B cell (primary cell): ENCODE measurements at places on chromosomes 16 and 17. TPM values are rescaled to one million over a fixed set of nuclear protein-coding genes. Genes with fewer than 3 reads are reported as not detected.

GRCh38 chr16:69741519-69741918 is 13.2 kb downstream of the NOB1 start:
- no peak for DNase-seq

- DNase-seq: no peak
These were observed 32.1 kb downstream of the MAP1LC3B start for GRCh38 chr16:87424266-87424665.

DNA sequence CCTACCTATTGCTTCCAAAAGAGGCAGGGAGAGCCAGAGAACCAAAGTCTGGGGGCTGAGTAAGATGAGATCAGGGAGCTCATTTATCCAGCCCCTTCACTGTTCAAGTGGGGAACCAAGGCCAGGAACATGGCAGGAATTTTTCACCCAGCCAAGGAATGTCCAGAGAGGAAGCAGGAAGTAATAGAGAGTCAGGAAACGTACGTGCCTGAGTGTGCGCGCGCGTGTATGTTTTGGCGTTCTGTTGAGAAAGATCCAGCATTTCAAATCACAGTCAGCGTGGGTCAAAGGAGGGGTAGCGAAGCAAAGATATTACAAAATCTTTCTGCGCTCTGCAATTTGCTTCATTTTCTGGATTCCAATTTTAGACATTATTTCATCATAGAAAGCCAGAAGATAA is 41.9 kb upstream of the WSCD1 start:
- DNase-seq: no peak

- DNase-seq: no peak
These were observed 37.9 kb upstream of the METTL16 start for GRCh38 chr17:2549392-2550211.

Gene TMEM92
- total RNA-seq: not detected in 2 replicates

DNA sequence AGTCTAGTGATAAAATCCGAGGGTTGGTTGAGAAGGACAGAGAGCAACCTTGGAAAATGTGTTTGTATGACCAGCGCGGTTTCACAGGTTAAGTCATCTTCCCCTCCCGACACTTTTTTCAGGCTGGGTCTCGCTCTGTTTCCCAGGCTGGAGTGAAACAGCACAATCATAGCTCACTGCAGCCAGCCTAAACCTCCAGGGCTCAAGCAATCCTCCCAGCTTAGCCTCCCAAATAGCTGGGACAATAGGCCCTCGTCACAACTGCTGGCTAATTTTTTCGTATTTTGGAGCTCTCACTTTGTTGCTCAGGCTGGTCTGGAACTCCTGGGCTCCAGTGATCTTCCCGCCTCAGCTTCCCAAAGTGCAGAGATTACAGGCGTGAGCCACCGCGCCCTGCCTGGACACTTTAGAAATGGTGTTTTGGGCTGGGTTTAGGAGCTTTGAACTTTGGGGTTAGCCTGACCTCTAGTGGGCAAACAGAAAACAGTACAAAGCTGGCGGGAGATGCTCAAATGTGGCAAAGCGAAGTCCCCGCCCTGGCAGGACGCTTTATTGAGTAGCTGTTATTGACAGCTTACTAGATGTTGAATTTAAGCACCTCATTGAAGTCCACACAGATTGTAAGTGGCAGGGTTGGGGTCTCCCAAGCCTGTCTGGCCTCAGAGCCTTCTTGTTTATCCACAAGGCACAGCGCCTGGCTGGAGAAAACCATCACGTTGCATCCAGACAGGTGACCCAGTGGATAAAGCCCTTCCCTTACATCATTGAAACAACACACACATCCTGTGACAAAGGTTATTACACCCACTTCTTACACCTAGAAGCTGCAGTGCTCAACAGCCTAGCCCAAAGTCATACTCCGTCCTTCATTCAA is 34.7 kb upstream of the RBBP6 start:
- peak; percentile 79 for DNase-seq

Gene KRT33A
- not detected in 2 replicates for total RNA-seq

DNA sequence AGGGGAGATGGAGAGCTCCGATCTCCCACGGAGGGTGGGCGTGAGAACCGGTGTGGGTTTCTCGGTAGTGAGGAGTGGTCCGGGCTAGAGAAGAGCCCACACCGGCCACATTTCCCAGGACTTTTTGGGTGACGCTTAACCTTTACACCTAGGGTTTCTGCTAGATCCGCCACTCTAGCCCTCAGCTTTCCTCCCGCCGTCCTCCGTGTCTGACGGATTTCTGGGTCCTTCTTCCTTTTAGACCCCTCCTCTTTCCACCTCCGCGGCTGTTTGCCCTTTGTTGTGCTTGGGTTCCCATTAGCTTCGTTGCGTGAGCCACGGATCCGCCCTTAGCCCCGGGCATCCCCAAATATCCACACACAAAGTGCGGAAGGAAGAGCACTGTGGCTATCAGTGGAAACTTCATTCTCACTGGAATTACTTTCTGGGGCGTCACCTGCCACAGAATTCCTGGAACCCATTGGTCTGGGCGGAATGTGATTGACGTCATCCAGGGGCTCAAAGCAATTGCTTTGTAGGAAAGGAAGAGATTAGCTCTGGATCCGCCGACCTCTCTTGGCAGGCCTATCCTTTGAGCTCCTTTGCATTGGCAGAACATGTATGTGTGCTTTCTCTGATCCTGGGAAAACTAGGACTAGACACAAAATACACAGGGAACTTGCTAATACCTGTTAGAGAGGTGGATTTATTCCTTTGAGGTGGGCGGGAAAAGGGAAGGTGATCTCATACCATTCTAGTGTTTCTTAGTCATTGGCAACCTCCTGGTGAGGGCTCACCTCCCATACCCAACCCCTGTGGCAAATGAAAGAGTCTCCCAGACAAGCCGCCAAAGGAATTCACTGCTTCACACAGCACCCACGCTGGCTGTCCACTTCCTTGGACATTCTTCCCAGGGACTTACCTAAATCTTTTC is 654 bp downstream of the TNFAIP1 start:
- DNase-seq: no peak
